ENCODE measurements at places on chromosomes 1 and 21.

GRCh38 chr1:181141431-181141910 is 53.0 kb downstream of the IER5 start:
- no peak for DNase-seq

GRCh38 chr21:43367859-43368258 is 59.1 kb downstream of the SIK1 start:
- no peak for DNase-seq

DNA sequence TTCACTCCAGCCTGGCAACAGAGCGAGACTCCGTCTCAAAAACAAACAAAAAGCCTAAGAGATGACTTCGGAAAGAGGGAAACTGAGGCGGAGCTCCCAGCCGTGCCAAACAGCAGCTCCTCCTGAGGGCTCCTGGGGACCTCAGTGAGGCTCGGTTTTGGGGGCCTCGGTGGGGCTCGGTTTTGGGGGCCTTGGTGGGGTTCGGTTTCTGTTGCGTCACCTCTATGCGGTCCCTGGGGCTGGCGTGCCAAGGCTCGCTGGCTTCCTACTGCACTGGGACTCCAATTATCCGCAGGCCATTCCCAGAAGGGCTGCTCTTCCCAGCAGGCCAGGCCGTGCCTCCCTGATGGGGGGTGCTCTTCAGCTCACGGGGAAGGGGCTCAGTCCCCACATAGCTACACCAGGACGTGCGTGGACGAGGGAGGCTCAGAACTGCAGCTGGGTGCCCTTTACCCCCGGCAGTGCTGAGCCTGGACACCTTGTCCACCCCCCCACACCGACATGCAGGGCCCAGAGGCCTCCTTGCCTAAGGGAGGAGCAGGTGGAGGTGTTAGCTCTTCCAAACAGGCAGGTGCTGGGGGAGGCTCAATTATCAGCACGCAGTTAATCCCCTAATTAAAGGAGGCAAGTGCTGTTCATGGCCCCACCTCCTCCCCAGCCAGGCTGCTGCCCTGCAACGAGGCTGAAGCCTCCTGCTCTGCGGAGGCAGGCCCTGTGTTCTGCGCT is 5.1 kb upstream of the C1orf159 start:
- no peak for DNase-seq

DNA sequence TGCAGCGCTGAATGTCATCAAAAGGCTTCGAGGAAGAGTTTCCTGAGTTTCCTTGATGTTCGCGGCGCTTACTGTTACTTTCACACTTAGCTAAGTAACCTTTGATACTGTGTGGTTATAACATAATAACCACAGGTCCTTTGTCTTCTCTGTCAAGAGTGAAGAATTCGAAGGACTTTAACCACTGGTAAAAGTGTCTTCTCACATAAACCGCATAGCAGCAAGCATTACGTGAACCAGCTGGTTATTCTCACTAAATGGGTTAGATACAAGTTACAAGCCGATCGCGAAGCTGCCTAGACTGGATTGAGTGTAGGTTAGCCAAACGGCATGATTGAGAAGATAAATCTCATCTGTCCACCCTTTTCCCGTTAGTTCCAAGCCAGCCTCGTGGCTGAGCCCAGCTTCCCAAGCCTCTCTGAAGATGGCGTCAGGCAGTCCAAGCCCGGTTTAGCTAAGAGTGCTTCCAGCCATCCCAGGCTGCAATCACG is 18.3 kb upstream of the IFNGR2 start:
- DNase-seq: no peak

- DNase-seq: no peak
Observed at GRCh38 chr1:115718011-115718754, 50.3 kb downstream of the CASQ2 start.

DNA sequence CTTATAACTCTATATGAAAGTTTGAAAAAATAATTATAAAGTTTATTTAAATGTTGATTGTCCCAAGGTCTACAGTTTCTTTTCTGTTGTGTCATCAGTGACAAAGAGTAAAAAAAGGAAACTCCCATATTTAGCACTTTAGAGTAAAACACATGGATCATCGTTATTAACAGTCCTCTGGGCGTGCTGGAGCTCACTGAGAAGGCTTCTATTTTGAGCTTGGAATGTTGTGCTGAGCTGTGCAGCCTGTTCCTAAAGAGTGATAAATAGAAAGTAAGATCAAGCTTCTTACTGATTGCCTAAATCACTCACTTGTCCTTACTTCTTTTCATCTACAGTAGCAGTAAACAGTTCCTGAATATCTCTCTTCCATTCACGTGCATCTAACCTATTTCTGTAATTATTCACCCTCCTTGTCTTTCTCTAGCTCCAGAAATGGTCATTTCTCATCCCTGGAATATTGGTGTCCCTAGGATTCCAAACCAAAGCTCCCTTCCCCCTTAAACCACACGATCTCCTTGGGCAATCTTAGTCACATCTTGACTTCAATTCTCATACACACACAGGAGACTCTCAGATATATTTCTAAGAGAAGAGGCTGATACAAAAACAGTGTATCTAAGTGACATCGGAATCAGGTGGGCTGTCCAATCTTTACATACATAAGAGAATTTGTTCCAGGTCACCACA is 11.9 kb downstream of the GBP5 start:
- DNase-seq: no peak

DNA sequence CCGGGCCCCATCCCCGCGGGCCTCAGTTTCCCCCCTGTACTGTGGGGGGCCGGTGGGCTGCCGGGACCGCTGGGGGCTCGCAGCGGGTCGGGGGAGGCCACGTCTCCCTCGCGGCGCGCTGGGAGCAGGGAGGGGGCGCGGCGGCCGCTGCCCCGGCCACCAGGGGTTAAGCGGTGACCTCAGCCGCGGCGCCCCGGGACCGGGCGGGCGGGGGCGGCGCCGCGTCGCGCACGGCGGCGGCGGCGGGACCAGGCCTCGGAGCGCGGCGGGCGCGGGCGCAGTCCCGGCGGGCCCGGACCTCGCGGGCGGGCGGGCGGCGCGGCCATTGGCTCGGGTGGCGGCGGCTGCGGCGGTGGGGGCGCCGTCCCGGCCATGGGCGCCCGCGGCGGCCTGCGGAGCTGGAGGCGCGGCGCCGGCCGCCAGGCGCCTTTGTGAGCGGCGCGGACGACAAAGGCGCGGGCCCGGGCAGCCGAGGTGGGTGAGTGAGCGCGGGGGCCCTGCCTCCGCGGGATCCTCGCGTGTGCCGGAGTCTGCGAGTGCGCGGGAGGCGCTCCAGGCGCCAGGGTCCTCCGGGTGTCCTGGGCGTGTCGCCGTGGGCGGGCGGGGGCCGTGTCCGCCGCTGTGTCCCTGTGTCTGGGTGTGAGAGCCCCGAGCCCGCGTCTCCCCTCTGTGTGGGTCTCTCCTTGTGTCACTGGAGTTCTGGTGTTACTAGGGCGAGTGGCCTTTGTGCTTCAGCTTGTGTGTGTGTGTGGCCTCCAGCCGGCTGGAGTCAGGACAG is at the start of gene ARHGEF10L:
Gene ARHGEF10L, plus strand, starts transcription at position 222 of the 778 bp plus-strand sequence. CDS start 40,898 bp downstream, outside the sequence.
- DNase-seq: no peak

Measured in Kasumi-1 (cell line).